ENCODE measurements at places on chromosomes 7 and 10. TPM values are rescaled to one million over a fixed set of nuclear protein-coding genes. Genes with fewer than 3 reads are reported as not detected.

- H3K4me1 ChIP-seq, result no peaks in the 10 kb centered on the region
- H3K4me3 ChIP-seq, result no peak overlapping the region
- H3K27ac ChIP-seq, result no peak overlapping the region
- H3K27me3 ChIP-seq, result no peaks in the 10 kb centered on the region
- DNase-seq, result no peak
Observed at GRCh38 chr7:142760071-142760642, 10.6 kb upstream of the PRSS2 start.

Gene UCMA
- not detected for polyA plus RNA-seq

DNA sequence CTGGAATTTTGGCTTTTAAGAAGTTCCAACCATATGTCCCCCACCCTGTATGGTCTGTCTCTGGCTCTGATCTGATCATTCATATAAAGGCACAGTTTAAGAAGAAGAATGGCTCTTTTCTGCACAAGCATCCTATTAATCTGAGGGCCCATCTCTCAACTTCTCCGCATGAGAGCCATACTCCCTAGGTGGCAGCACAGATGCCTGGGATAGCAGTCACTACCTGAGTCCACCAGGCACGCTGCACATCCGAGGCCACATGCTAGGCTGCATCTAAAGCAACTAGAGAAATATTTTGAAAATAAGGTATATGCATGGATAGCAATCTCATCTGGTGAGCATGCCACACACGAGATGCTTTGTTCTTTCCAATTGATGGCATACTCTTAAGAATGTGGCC, 565.5 kb downstream of the PARD3 start:
- no peaks in the 10 kb centered on the region for H3K36me3 ChIP-seq
- no peak overlapping the region for H3K4me3 ChIP-seq
- DNase-seq, result peak; percentile 34
- H3K27me3 ChIP-seq, result no peaks in the 10 kb centered on the region

GRCh38 chr7:4266270-4267040, 415.6 kb upstream of the FOXK1 start:
- no peak for DNase-seq
- H3K36me3 ChIP-seq, result no peaks in the 10 kb centered on the region
- H3K27ac ChIP-seq, result no peak overlapping the region
- no peaks in the 10 kb centered on the region for H3K27me3 ChIP-seq

DNA sequence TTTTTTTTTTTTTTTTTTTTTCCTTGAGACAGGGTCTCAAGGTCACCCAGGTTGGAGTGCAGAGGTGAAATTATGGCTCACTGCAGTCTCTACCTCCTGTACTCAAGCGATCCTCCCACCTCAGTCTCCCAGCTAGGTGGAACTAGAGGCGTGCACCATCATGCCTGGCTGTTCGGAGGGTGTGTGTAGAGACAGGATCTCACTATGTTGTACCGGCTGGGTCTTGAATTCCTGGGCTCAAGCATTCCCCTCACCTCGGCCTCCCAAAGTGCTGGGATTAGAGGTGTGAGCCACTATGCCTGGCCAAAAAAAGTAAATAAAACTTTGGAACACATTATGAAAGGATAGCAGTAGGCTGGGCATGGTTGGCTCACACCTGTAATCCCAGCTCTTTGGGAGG, 39.6 kb upstream of the TNPO3 start:
- H3K4me1 ChIP-seq, result peaks cover 41% of the 10 kb centered on the region
- no peak for DNase-seq
- no peak overlapping the region for H3K4me3 ChIP-seq
- H3K36me3 ChIP-seq, result no peaks in the 10 kb centered on the region

Gene PTF1A
- polyA plus RNA-seq, result not detected

DNA sequence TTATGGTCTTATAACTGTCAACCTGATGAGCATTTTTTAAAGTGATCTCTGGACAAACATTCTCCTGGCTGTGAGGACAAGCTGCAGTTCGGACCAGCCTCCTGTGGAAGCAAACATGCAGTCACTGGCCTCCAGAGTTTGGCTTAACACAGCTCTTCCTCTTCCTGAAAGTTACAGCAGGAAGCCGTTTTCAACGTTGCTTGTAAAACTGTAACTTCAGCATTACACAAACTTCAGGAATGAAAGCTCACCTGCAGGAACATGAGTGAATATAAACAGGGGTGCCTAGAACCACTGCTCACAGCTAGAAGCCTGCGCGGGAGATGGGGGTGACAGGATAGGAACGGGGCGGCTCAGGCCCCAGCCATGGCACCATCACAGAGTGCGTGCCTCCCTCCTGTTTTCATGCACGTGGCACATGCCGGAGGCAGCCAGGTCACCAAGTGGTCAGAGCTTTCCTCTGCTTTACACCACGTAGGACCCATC, 292.9 kb upstream of the PITRM1 start:
- no peak for DNase-seq
- no peak overlapping the region for H3K4me3 ChIP-seq
- H3K36me3 ChIP-seq, result no peaks in the 10 kb centered on the region
- peaks cover 12% of the 10 kb centered on the region for H3K4me1 ChIP-seq
- no peak overlapping the region for H3K27ac ChIP-seq

Gene FBXO24
- polyA plus RNA-seq, result 0.31 TPM

- peak overlapping the region; percentile 50 for H3K4me3 ChIP-seq
- peaks cover 2% of the 10 kb centered on the region for H3K27me3 ChIP-seq
- DNase-seq, result no peak
Observed at GRCh38 chr7:25852211-25852938, 299.6 kb upstream of the NFE2L3 start.

Gene CYP2C8
- 0.15 TPM for polyA plus RNA-seq

DNA sequence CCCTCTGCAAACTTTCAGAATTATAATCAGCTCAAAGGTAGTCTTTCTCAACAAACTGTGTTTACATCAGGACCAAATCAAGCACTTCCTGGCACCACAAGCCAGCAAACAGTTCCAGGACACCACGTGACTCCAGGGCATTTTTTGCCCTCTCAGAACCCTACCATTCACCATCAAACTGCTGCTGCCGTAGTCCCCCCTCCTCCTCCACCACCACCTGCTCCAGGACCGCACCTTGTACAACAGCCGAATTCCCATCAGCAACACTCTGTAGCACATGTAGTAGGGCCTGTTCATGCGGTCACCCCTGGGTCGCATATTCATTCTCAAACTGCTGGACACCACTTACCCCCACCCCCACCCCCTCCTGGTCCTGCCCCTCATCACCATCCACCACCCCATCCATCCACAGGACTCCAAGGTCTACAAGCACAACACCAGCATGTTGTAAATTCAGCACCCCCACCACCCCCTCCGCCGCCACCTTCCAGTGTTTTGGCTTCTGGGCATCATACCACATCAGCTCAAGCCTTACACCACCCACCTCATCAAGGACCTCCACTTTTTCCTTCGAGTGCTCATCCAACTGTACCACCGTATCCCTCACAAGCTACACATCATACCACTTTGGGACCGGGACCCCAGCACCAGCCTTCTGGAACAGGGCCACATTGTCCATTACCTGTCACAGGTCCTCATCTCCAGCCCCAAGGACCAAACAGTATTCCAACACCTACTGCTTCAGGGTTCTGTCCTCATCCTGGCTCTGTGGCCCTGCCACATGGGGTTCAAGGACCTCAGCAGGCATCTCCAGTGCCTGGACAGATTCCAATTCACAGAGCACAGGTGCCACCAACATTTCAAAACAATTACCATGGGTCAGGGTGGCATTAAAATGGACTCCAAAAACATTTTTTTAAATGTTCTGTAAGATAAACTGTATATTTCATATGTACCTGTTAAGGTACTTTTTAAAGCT, 98.7 kb downstream of the KMT2E start:
- H3K27me3 ChIP-seq, result no peaks in the 10 kb centered on the region
- no peaks in the 10 kb centered on the region for H3K4me1 ChIP-seq
- H3K27ac ChIP-seq, result no peak overlapping the region

DNA sequence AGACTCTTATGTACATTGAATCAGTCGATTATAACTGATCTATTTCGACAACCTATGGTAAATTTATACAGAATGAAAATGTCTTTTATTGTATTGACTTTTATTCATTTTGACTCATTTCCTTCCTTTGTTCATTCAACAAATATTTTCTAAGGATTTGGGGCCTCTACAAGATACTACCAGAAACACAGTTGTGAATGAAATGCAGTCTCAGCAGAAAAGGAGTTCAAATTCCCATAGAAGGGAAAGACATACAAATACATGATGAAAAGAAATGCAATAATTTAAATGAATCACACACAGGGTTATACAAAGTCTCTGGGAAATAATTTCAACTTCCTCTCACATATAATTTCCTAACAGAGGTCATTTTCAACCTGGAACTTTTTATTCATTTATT, 134.0 kb upstream of the SEMA3A start:
- no peak overlapping the region for H3K27ac ChIP-seq
- H3K27me3 ChIP-seq, result no peaks in the 10 kb centered on the region
- DNase-seq, result no peak
- H3K4me1 ChIP-seq, result no peaks in the 10 kb centered on the region
- no peak overlapping the region for H3K4me3 ChIP-seq
- no peaks in the 10 kb centered on the region for H3K36me3 ChIP-seq
